ENCODE measurements at places on chromosomes 16 and 17.

DNA sequence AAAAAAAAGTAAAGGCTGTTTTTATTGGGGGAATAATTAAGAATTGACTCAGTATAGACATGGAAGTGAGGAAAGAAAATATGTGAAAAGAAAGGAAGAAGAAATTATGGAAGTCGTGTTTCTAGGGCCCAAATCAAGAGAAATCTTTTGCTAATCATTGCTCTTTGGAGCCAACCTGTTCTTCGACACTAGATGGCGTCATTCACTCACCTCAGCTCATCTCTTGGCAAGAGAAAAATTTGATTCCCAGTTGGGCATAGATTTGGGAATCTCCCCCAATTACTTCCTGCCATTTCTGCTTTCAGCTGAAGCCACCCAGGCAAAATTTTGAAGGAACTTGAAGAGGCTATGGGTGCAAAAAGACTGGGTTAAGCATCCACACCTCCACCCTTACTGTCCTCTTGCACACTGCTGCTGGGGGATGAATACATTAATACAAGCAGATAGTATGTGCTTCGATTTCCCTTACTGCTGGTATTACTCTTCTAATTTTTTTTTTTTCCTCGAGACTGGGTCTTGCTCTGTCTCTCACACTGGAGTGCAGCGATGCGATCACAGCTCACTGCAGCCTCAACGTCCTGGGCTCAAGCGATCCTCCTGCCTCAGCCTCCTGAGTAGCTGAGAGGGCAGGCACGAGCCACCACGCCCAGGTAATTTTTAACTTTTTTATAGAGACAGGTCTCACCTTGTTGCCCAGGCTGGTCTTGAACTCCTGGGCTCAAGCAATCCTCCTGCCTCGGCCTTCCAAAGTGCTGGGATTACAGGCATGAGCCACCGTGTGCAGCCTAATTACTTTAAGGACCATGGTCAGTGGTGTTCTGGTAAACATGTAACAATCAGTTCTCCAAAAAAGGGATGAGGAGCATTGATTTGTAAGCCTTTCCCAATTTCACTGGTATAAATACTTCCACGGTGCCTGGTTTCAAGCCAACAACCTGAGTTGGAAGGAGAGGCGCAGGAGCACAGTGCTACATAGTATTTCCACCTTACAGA, 13.5 kb downstream of the PSMD7 start:
- no peak for DNase-seq

DNA sequence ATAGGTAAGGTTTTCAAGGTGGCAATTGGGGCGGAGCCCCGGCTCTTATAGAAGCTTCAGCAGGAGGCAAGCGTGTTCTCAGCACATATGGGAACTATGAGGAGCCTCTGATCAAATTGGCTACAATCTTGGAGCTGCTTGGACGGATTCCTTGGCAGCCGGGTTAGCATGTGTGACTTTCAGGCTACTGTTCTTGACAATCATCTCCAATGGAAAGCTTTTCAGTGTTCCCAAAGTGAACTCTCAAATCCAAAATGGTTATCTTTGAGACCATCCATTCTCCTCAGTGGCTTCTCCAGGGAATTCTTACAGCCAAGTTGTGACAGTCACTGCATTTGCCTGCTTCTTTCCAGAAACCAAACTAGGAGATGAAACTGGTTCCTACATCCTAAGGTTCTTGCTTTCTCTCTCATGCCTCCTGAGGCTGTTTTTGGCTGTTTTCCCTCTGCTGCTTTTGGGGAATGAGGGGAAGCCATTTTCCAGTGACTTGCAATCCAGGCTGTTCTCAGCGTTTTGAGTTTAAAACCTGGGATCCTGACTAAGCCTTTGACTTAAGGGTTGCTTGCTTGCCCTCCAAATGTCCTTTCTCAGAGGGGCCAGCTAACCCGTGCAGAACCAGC, 10.9 kb downstream of the HAS3 start:
- DNase-seq = no peak

GRCh38 chr16:74570412-74571301, 36.3 kb downstream of the GLG1 start:
- no peak for DNase-seq

DNA sequence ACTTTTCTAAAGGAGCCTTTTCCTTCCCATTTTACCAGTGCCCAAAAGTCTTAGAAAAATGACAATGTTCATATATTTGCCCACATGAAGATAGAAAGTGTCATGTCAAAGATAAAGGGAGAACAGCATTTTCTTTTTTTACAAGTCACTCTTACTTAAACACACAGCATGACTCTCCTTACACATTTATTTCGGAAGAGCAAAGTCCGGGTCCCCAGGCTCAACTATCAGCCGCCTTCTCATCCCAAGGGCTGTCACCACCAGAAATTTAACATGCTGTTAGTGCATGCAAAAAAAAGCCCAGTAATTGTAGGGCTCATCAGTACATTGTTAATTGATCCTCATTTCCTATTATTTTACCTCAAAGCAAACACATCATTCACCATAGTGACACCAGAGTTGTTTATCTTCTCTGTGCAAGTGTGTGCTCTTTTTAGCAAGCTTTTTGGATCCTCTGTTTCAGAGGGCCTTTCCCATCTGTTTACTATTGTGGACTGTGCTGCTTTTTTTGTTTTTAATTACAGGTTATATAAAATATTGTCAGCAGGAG, 560.3 kb downstream of the WWOX start:
- no peak for DNase-seq

GRCh38 chr17:18877104-18877645, 19.2 kb downstream of the PRPSAP2 start:
- no peak for DNase-seq

Measured in Right ventricle myocardium inferior (tissue), 1 donor.